ENCODE measurements at places on chromosomes 3 and 15.
A peak's percentile ranks its signal among the peaks of the same experiment; 100 is the strongest.

DNA sequence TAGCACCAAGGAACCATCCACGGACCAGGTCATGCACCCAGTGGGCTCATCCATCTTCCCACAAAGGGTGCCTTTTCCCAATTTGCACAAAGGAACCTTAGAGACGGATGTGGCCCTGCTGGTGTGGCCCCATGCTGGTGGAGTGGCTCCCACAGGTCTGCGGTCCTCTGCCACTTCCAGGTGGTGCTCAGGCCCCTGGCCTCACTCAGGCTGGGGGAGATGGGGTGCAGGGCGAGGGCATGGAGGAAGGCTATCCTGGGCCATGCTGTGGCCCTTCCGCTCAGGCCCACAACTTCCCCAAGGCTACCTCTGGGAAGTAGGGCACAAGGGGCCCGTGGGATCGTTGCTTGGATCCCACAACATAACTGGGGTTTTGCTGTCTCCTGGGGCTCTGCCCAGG is 5.2 kb upstream of the SYNM start:
- DNase-seq, result no peak

DNA sequence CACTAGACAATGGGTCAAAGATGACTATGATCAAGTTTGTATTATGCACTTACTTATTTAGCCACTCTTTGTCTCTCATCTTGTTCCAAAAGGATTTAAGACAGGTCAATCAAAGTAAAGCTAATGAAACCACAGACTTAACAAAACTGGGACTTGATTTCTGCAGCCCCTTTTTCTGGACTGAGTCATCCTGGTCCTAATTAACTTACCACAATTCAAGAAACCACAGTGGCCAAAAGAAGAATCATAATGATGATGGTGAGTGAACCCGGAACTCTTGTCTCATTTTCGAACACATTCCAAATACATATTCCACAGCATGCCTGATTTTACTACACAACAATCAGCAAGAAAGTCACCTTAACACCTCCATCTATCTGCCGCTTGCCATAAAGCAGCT is 1333.0 kb downstream of the ROBO1 start:
- DNase-seq, result no peak

DNA sequence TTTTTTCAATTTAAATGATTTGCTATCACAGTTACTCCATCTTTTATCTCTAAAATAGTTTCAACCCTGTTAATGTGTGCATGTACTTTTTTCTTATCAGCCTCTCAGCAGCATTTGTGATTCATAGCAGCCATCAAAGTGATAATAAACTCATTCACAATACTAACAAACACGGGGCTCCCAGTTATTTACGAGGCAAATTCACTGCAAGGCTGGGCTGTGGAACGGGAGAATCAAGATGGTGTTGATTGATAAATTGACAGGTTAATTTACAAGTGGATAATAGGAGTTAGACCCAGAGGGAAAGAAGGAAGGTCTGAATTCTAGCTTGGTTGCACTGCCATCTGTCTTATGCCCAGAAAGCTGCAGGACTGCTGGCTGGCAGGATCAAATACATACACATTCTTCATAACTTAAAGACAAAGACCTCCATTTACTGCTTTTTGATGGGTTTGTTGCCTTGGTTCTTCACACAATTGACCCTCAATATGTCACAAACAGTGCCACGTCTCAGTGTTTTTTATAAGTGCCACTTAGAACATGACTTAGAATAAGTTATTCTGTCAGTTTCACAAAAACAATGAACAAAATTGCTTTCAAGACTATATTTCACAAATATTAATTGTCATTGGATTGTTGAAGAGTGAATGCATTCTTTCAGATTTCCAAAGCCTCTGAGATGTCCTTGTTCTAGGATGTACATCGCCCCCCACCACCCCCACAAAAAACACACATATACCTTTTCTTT is 562.8 kb downstream of the NR2F2 start:
- DNase-seq, result no peak

GRCh38 chr3:5301651-5302297 is 114.3 kb downstream of the EDEM1 start:
- DNase-seq, result no peak

DNA sequence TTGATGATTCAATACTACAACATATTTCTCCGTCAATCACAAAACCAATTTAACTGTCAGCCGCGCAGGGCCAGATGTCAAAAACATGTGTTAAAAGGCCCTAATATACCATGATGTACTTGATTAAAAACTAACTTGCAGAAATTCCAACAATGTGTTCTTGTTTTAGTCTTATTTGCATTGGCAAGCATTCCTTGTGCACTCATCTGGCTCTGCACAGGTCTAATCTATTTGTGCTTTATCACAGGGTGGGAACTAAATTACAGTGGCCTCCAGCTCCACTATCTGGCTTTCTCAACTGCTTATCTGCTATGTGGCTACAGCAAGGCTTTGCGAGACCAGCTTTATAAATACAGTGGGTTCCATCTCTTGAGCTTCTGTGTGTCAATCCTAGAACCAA is 455.5 kb downstream of the ERC2 start:
- no peak for DNase-seq

DNA sequence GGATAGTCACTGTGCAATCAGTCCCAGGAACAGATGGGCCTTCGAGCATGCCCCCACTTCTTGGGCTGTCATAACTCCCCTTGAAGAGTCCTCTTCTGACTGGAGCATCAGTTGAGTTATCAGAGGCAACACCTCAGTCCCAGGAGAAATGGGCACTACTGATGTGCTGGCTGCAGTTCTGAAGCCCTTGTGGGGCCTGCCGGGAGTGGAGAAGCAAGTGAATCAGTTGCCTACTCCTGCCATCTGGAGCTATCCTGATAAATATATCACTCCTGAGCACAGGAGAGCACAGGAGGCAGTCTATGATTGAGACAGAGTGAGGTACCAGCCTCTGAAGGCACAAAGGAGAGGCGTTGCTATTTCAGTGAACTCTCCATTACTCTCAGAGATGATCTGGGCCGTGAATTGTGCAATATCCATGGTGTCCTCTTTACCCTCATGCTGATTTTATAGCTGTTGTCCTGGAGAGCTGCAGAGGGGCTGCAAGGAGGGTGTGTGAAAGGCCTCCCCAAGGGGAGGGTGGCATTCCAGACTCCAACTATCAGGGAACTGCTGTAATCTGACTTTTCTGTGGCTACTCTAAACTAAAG is 344.2 kb upstream of the ROPN1 start:
- no peak for DNase-seq

GRCh38 chr3:8276506-8276905 is 225.1 kb upstream of the LMCD1 start:
- no peak for DNase-seq

DNA sequence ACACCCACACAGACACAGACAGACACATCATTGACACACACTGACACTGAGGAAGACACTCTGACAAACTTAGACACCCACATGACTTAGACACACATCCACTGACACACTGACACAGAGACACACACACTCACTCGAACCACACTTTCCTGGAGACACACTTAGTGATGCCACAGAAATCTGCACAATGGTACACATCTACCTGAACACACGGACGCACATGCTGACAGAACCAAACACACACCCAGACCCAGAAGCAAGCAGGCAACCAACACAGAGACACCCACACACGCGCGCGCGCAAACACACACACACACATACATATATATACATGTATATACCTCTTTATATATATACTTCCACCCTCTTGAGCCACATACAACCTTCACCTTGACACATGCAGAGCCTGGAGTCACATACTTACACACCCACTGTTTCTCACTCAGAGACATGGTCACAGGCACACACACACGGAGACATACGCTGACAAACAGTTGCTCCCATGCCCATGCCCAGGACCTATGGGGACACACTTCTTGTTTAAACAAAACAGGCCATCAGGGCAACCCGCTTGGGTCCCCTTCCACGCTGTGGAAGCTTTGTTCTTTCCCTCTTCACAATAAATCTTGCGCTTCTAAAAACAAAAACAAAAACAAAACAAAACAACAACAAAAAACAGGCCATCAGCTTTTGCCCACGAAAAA is 913 bp upstream of the SCN5A start:
- DNase-seq, result no peak

DNA sequence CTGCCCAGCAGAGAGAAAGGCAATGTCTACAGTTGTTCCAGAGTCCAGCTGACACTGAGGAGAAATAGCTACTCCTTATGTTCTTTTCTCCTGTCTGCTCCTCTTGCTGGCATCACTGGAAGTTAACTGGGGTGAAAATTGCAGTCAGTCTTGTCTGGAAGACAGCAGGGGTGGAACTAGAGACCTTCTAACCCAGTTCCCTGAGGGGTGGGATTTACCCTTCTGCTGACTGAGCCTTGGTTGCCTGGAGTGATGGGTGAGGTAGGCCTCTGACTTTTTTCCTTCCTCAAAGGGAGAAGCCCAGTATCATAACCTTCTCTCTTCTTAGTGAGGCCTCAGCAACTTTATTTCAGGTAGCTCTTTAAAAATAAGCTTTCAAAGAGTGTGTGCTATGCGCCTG is 16.2 kb downstream of the ZNF609 start:
- DNase-seq, result no peak

DNA sequence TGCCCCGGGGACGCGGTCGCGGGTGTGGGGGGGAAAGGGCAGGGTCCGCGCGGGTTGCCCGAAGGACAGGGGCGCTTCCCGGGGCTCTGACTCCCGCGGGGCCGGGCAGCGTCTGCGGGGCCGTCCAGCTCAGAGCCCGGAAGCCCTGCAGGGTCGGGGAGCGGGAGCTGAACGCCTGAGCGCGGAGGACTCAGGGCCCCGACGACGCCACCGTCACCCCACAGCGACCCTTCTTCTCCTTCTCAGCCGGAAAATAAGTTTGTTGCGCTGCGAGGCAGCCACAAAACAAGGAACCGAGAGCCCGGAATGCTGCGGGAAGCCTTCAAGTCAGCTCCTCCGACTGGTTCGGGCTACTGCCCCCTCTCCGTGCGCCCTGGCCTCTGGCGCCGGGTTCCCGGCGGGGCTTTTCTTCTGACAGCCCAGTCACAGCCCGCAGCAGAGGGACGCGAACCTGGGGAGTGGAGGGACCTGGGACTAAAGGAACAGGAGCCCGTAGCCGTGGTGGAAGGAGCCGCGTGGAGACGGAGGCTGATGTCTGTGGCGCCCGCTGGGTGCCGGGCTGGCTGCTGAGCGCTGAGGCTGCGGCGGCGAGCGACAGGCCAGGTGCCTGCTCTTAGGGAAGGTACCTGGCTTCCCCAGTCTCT is 484 bp downstream of the CNTN4 start:
- DNase-seq, result no peak

GRCh38 chr3:10273702-10274305 is 18.9 kb downstream of the GHRL start:
- no peak for DNase-seq

GRCh38 chr3:46460051-46460450 is 4.7 kb downstream of the LTF start:
- no peak for DNase-seq

DNA sequence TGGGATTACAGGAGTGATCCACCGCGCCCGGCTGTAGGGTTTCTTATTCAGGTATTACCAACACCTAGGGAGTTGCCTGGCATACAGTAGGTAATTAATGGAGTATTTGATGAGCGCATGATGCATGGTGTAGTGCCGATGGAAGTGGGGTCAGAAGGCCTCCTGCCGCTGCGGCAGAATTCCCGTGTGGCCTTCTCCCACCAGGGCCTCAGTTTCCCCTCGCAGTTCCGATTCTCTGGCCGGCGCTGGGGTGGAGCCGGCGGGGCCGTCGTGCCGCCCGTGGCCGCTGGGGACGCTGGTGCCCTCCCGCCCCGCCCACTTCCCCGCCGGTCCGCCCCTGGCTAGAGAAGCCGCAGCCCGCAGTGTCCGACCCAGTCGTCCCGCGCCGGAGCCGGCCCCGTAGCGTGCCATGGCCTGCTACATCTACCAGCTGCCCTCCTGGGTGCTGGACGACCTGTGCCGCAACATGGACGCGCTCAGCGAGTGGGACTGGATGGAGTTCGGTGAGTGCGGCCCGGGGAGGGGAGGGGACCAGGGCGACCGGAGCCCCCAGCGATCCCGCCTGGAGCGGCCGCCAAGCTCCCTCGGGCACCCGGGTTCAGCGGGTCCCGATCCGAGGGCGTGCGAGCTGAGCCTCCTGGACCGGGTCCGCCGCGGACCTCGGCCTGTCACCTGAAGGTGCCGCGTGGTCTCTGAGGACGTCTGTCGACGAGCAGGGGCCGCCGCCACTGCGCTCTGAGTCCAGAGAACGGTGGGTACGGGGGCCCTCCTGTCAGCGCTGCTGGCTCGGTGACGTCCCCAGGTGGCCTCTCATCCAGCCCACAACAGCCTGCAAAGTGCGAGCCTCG is at the start of gene IRAK2:
TSS of gene IRAK2 (plus strand) at position 374 of the 848 bp plus-strand sequence. CDS start at position 410, 36 bp downstream.
- peak; percentile 40 for DNase-seq

GRCh38 chr3:8213286-8213685 is 288.3 kb upstream of the LMCD1 start:
- no peak for DNase-seq

DNA sequence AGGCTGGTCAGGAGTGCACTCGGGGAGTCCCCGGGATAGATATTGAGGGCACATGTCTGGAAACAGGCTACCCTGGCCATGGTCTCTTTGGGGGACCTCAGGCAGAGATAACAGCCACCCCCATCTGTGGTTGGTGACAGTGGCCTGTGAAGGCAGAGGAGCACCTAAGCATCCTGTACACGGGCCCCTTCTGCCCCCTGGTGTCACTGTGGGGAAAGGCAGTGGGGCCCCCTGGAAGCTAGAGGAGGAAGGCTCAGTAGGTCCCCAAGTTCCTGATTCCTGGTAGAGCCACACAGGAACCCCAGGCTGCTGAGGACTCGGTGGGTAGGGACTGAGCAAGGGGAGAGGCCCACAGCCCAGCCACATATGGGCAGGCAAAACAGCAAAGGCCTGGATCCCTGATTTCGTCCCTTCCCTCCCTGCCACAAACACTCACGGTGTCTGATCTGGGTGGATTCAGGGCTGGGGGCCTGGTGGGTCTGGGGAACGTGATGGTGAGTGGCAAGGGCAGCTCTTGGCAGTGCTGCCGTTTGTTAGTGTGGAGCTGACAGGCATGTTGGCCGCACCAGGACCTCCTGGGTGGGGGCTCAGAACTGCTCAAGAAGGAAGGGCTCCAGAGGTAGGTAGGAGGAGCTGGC is 14.1 kb upstream of the CXCR6 start:
- peak; percentile 37 for DNase-seq

DNA sequence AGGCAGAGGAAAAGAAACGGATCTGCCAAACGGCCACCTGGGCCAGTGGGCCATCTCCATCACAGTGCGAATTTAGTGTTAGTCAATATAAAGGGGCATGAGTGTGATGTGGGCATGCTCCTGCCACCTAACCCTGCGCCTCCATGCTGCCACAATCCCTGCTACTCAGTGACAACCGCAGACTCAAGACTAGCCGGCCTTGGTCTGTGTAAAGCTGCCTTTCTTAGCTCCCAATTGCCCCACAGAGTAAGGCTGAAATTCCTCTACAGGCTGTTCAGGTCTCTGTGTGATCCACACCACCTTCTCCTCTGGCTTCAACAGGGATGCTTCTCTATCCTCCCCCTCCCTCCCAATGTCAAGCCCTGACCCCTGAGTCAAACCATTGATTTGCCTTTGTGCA is 269.7 kb downstream of the XXYLT1 start:
- DNase-seq, result no peak

DNA sequence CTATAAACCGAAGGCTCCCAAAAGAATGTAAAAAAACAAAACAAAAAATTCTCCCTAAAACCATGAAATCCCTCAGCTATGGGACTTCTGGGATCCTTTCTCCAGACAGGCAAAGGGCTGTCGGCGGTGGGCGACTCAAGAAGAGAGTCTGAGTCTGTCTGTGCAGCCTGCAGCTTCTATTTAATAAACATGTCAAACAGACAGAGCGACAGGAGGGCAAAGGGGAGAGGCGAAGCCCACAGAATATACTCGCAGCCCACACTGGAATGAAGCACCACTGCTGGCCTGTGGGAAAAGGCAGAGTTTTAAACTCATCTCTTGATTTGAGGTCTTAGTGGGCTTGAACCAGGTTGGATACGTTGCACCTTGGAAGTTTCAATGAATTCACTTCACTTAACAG is 40.2 kb downstream of the ISL2 start:
- DNase-seq, result no peak

Measured in stimulated activated CD8-positive, alpha-beta memory T cell treated with anti-CD3 and anti-CD28 coated beads, Interleukin-15, amount 100 ng/mL, for 24 hours (primary cell).